ENCODE measurements at places on chromosomes 3 and 15.

GRCh38 chr15:58987036-58987435 is 427 bp upstream of the RNF111 start:
- no peak for DNase-seq

- no peak for DNase-seq
Measured at GRCh38 chr15:67839499-67839928, 331 bp downstream of the RNU6-1 start.

- no peak for DNase-seq
Measured at GRCh38 chr15:57591822-57592367, at the start of gene MYZAP. Gene MYZAP, plus strand, starts transcription at chr15:57591904. Its CDS starts 131 bp downstream, at chr15:57592035.

DNA sequence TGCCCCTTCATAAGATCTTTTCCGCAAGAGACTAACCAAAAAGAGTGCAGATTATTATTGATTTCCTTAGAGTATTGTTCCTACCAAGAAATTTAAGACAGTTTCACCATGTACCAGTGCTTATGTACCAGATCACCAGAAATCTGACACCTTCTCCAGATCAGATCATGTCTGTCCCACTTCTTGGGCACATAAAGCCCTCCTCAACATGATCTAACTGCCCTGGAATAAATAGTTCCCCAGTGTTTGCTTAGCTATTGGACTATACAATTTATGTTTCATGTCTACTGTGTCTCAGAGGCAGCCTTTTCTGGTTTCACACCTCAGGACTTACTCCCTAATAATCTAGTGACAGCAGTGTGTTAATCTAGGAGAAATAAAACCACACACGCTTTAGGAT is 46.8 kb downstream of the NME9 start:
- no peak for DNase-seq

DNA sequence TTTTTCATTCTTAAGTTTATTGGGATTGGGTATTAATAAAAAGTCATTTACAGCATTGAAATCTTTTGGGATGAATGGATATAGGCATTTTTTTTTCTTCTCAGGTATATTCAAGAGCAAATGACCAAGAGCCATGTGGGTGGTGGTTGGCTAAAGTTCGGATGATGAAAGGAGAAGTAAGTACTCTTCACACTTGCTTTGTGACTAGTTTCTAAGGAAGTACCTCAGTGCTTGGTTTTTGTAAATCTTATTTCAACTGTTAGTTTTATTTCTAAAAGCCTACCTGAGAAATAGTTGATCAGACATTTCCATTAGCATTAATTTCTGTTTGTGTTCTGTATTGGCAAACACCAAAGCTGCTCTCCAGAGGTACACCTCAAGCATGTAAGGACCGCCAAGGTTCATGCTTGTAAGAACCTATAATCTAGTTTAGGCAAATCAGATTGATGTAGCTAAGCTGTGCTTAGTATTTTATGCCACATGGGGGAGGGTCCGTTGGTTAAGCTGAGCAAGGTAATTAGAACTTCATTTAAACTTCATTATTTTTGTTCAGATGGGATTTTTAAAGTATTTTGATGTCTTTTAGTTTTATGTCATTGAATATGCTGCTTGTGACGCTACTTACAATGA is 35.4 kb downstream of the FXR1 start:
- DNase-seq, result no peak

- DNase-seq, result no peak
Measured at GRCh38 chr3:30292192-30292893, 314.1 kb upstream of the TGFBR2 start.

DNA sequence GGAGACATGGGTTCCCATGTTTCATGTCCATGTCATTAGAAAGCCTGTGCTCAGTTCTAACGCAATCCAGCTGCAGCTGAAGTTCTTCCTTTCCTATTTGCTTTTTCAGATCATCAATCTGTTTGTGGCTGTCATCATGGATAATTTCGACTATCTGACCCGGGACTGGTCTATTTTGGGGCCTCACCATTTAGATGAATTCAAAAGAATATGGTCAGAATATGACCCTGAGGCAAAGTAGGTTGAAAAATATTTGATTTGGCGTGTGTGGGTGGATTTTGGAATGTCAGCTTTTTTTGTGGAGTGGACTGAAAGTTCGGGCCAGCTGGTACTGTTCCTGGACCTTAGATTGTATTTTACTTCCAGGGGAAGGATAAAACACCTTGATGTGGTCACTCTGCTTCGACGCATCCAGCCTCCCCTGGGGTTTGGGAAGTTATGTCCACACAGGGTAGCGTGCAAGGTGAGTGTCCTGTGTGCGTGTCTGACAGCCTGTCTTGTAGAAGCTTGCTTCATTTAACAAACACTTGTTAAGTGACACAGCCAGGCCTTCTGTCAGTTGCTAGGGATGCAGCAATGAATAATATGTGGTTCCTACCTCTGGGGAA is 69.6 kb downstream of the CHDH start:
- DNase-seq, result no peak

- DNase-seq, result no peak
Measured at GRCh38 chr3:154967090-154967489, 113.0 kb upstream of the MME start.

GRCh38 chr3:133915685-133916658 is 20.3 kb upstream of the RAB6B start:
- DNase-seq, result no peak

- DNase-seq, result no peak
Measured at GRCh38 chr3:45055032-45055410, 28.9 kb downstream of the CLEC3B start.

GRCh38 chr15:90610190-90610589 is 80.5 kb downstream of the CRTC3 start:
- no peak for DNase-seq

DNA sequence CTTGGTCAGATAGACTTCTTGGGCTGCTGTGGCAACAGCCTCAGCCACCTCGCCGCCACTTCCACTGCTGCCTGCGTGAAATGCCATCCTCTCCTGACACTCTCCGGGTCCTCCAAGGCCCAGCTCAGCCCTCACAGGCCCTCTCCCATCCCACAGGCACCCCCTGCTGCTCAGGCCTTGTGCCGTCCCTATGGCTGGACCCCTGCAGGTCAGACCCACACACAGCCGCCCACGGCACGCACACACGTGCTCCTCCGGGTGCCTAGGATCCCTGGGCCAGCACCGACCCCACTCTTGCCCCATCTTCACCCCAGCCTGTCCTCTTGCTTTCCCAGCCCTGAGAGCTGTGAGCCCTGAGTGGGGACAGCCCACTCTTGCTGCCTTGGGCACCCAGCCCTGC is 19.7 kb downstream of the CFAP100 start:
- no peak for DNase-seq

DNA sequence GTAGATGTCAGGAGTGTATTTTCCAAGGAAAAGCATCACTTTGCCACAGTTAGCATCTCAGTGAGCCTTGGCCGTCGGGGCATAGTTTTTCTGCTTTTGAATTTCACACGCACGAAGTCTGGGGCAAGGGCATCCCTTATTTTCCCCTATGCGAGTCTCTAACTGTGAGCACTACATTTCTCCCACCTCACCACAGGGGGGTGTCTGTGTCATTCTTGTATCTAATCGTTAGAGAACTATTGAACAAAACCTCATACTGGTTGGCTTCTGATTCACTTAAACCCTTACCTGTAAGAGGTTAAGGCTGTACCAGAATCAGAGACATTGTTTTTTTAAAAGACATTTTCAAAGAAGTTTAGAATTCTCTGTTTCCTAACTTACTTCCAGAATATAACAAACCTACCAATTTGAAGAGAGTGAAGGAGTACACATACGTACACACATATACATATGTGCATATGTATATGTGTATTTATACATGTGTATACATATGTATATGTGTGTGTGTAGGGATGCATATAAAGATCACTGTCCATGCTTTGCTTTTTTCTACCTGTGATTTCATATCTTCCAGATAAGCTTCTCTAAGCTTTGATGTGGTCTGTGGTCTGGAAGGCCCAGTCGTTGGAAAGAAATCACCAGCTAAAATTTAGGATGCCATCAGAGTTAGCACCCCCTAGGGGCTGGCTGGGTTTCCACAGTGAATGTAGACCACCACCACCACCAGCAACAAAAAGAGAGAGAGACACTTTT is 49.4 kb downstream of the MYZAP start:
- DNase-seq, result peak; percentile 27

DNA sequence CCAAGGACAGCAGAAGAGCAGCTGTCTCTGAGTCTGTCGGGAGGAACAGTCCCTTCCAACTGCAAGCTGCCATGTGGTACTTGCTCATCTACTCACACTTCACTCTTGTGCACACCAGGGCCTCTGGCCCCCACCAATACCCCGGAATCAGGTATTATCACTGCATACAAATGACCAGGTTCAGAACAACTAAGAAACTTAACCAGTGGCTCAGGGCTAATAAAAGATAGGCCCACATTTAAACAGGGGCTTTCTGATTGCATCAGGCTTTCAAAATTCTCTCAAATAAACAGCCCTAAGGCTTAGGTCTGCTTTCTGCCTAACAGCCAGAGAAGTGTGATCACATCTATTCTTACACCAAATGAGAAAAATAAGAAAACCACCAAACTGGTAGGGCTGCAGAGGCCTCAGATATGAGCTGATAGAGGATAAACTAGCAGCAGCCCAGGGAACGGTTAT is 20.7 kb downstream of the CCDC12 start:
- DNase-seq, result no peak

- DNase-seq, result no peak
Measured at GRCh38 chr3:46868948-46869347, 5.7 kb upstream of the MYL3 start.

- DNase-seq, result no peak
Measured at GRCh38 chr3:29601861-29602585, 321.2 kb downstream of the RBMS3 start.

DNA sequence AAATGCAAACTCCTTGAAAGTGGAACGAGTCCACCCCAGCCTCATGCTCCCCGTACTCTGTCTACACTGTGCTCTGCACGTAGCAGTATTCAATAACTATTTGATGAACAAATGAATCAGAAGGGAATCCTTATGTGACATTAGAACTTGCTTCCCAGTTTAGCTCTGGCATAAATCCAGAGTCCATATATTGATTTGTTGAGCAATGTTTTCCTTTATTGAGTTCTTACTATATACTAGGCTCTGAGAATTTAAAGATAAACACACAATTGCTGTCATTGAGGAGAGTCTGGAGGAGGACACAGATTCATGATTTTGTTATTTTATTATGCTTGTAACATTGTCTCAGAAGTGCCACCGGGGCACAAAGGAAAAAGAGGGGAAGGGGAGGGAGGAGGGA is 71.1 kb upstream of the GATM start:
- no peak for DNase-seq

DNA sequence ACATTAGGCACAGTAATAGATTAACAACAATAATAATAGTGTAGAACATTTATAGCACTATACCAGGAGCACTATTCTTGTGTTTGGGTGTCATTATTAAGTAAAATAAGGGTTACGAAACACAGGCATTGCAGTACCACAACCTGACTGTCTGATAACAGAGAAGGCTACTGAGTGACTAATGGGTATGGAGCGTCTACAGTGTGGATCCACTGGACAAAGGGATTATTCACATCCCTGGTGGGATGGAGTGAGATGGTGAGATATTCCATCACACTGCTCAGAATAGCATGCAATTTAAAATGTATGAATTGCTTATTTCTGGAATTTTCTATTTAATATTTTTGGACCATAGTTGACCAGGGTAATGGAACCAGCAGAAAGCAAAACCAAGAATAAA is 18.2 kb downstream of the MINDY4B start:
- no peak for DNase-seq

DNA sequence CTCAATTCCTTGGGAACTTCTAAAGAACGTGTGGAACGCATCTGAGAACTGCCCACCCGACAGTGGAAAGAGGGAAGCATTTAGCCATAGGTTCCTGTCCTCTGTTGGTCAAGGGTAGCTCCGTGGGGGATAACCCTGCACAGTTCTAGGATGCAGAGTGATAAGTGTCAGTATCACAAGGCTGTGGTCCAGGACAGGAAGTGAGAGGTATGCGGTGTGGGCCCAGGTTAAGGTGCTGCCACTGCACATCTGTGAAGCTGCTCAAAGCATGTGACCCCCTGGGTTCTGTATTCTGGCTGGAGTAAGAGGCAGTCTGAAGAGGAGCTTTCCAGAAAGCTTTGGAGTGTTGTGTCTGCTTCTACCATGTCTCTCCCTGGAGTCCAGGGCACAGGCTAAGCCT is 51.7 kb upstream of the HES1 start:
- DNase-seq, result no peak

DNA sequence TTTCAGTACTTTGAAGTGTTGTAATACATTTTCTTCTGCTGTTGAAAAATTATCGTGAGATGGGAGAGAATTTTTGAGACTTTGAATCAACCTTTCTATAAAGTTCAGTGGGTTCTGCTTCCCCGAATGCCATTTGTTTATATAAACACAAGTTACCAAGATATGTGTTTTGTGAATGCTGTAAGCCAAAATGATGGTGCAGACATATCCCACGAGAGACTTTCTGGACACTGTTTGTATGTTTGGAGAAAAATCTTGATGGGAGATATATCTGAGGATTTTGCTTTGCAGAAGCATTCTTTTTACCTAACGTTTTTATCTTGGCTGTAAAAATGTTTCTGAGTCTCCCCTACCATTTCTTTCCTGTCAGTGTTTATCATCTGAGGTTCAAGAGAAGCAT is 526.6 kb upstream of the ZNF717 start:
- no peak for DNase-seq

DNA sequence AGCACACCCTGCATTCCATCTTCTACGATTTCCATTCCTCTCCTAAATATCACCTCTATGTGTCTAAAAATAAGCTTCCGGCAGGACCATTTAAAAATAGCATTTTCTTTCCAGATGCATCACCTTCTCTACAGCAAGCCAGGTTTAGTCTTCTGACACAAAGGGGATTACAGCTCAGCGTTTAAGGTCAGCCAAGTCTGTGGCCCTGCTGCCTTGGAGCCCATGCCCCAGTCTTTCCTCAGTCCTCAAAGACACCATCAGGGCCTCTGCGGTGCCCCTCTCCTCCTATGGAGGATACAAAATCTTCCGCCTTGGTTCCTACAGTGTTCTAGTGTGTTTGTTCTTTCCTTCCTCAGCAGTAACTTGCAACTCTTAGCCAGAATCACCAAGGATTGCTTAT is 3.8 kb downstream of the SELENOS start:
- DNase-seq, result no peak

DNA sequence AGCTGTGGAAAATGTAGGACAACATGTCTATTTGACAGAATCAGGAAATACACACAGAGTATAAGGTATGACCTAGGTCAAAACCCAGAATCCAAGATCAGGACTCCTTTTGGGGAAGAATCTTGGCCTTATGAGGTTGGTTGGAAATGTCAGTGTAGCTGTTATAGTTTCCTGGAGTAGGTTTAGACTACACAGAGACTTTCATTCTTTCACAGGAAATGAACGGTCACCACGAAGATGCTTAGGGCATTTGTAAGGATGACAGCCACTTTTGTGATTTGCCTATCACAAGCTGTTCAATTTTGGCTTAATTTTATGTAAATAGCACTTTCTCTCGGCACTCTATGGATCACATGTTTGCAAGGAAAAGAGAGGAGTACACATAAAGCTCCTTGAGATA is 18.6 kb upstream of the ZBTB20 start:
- DNase-seq, result no peak

GRCh38 chr15:42670451-42670850 is 66.5 kb downstream of the CDAN1 start:
- no peak for DNase-seq

GRCh38 chr3:116018646-116019045 is 395.3 kb downstream of the GAP43 start:
- no peak for DNase-seq

GRCh38 chr3:9416139-9416780 is 18.8 kb downstream of the SETD5 start:
- no peak for DNase-seq

- no peak for DNase-seq
Measured at GRCh38 chr3:58307639-58308215, 1.4 kb downstream of the HTD2 start.

Measured in hippocampal formation (tissue), 2 donors.